Stimulated activated CD8-positive, alpha-beta memory T cell treated with anti-CD3 and anti-CD28 coated beads, Interleukin-15, amount 100 ng/mL, for 4 hours (primary cell): ENCODE measurements at places on chromosomes 2 and 18.

- DNase-seq: no peak
Measured at GRCh38 chr2:46704593-46704992, 211.0 kb downstream of the MCFD2 start.

DNA sequence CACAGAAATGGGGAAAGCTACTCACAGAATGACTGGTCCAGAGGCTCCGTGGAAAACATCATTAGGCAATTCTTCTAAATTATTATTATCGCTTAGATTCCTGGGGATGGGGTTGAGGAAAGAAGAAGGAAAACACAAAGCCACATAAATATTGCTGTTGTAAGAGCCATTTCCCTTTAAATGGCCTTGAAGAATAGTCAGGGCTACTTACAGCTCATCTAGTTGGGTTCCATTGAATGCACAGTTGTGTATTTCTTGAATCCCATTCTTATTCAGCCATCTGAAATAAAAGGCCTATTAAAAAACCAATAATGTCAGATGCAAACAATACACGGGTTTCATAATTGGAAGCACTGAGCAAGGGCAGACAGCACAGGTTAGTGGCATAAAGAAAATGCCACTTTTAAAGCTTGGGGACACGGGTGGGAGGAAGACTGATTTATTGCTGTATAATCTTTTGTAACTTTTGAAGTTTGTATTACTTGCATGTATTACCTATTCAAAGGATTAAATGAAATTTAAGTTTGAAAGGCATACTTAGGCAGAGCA is 171.4 kb downstream of the FSHR start:
- no peak for DNase-seq

GRCh38 chr2:221975151-221975550 is 323.6 kb downstream of the PAX3 start:
- no peak for DNase-seq

- no peak for DNase-seq
Measured at GRCh38 chr2:38509314-38509946, 93.3 kb downstream of the HNRNPLL start.

GRCh38 chr2:21382701-21383520 is 259.1 kb downstream of the TDRD15 start:
- no peak for DNase-seq

DNA sequence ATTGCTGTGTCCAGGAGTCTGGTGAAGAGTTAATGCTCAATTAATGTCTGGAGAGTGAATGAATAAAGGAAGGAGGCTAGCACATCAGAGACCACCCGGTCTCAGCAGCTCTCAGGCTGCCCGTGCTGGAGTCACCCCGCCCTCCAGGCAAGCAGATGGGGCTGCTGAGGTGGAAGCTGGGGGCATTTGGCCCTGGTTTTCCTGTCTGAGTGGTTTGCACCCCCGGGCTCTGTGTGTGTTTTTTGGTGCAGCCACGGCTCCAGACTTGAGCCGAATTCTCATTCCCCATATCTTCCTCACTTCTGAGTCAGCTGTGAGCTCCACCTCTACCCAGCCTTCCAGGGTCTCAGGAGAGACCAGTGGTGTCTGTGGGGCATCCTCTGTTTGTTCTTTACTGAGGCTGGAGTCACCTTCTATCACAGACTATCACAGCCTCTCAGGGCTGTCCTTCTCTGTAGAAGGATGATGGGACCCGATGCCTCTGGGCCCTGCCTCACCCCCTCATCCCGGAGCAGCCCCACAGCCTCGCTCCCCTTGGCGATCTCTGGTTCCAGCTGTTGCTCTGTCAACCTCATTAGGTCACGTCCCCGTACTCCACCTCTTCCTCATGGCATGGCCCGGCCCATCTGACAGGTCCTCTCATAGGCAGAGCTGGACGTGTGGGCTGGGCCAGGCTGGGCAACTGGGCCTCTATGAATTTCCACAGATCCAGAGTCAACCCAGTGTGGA is 60.8 kb downstream of the HS1BP3 start:
- DNase-seq: no peak

- DNase-seq: peak; percentile 38
Measured at GRCh38 chr2:225660262-225661131, 261.0 kb downstream of the NYAP2 start.

GRCh38 chr2:138267902-138268254 is 233.7 kb upstream of the SPOPL start:
- no peak for DNase-seq

- DNase-seq: no peak
Measured at GRCh38 chr2:27370816-27371620, 602 bp downstream of the SNX17 start.

GRCh38 chr2:98020992-98021713 is 25.4 kb upstream of the TMEM131 start:
- DNase-seq: no peak

GRCh38 chr2:64626963-64627760 is 26.6 kb downstream of the SERTAD2 start:
- no peak for DNase-seq

GRCh38 chr2:42675815-42676214 is 88.1 kb downstream of the OXER1 start:
- DNase-seq: no peak

DNA sequence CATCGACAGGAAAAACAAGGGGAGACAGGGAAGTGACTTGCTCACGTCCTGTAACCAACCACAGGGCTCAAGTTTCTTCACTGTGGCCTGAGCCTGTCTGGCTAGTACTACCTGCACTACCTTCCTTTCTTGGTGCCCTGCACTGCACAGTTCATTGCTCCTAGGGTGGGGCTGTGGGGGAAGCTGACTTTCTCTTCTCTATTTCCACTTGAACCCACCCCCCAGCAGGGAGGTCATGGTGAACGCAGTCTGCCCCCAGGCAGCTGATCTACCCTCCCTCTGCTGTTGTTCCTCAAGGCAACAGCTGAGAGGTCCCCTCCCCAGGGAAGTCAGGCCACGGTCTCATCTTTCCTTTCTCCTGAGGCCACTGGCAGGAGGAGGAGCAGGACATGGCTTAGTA is 532.1 kb downstream of the SOX11 start:
- no peak for DNase-seq

DNA sequence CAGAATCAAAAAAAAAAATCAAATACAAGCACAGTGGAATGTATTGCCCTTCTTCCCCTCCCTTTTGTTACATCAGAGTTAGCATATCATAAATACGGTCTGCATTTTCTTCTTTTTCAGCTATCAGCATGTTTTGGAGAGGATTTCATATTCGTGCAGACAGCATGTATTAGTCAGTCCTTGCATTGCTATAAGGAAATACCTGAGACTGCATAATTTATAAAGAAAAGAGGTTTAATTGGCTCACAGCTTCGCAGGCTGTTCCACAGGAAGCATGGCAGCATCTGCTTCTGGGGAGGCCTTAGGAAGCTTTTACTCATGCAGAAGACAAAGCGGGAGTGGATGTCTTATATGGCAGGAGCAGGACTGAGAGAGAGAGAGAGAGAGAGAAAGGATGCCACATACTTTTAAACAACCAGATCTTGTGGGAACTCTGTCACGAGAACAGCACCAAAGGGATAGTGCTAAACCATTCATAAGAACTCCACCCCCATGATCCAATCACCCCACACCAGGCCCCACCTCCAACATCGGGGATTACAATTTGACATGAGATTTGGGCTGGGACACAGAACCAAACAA is 8.9 kb downstream of the IL1B start:
- DNase-seq: no peak

DNA sequence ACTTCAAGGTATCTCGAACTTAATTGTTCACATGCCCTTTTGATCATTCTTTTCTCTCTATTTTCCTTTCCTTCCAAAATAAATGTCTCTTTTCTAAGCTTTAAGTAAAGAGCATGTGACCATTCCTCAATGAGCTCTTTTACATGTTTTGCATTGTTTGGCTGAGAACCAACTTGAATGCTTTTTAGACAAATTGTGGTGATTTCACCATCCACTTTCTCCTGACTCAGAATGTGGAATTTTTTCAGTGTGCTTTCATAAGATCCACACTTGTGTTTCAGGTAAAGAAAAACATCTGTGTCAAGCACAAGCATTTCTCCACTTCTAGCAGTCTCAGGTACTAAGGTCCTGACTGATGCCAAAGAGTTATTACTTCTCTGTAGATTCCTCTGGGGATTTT is 10.7 kb downstream of the RBM43 start:
- no peak for DNase-seq

DNA sequence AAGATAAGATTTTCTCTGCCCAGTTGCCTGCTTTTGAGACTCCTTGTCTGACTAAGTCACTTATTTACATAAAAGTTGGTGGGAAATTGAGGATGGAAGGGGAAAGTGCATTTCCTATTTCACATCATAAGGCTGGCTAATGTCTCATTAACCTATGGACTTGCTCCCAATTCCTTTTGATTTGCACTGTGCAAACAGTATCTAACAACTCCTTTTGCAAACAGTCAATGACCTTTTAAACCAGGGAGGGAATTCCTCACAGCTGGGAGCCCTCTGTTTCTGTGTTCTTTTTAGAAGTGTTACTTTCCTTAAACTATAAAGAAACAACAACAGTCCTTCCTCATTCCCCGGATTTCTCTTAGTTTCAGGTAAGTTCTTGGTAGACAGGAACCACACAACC is 272.8 kb downstream of the RND3 start:
- DNase-seq: no peak

DNA sequence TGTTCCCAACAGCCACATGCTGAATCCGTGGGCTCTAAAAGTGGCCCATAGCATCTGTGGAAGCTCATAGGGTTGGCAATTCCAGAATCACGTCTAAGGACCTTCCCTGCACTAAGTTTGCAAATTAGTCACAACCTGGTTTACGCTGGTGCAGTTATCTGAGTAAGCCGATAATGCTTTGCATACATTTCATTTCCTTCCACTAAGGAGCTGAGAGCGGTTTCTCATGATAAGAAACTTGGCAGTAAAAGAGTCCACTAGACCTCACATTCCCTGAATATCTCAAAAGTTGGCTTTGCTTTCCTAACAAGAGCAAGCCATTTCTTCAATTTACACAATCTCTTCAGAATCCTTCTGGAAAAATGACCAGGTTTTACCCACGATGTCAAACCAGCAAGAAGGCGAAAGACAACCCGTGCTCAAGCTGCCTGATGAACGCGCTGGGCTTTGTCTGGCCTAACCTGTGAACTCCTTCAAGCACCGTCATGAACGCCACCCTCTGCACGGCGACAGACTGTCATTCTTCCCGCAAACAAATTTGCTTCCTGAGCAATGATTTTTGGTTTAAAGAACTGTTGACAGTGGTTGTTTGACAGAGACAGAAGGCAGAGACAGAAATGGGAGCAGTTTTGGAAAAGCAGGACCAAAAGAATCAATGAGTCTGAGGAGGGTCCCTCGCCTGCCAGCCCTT is 73.0 kb upstream of the COPS8 start:
- no peak for DNase-seq

- DNase-seq: no peak
Measured at GRCh38 chr2:36565712-36566111, 32.3 kb downstream of the FEZ2 start.
